Common myeloid progenitor, CD34-positive (primary cell): ENCODE measurements at places on chromosomes 11 and 22.

DNA sequence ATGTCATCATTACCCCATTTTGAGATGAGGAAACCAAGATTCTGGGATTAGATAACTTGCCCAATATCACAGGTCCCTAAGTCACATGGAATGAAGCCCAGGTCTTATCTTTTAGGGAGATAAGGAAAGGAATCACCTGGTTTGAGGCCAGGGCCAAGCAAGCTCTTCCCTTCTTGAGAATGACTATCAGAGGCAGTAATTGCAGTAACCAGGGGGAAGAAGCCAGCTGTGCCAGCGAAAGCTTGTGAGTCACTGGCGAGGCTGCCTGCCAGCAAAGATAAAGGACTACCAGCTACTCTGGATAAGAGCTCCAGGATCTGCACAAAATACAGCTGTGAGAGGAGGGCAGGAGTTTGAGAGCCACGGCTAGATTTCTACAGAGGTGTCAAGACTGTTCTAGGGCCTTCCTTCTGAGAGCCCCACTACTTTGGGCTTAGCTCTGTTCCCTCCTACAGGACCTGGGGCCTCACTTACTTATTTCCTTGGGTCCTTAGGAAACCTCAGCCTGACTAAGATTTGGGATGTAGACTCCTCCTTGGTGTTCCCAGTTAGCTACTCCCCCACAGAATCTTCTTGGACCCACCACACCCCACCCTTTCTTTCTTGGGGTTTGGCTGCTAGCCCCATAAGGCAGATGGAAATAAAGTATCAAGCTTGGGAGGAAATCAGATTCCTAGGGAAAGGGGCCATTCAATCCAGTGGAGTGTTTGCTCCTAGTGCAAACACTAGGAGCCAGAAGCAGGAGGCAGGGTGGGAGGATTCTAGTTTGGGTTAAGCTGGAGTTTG is 9.7 kb upstream of the CCKBR start:
- no peak overlapping the region for H3K27ac ChIP-seq
- H3K4me1 ChIP-seq, result no peaks in the 10 kb centered on the region
- peaks cover 2% of the 10 kb centered on the region for H3K27me3 ChIP-seq

DNA sequence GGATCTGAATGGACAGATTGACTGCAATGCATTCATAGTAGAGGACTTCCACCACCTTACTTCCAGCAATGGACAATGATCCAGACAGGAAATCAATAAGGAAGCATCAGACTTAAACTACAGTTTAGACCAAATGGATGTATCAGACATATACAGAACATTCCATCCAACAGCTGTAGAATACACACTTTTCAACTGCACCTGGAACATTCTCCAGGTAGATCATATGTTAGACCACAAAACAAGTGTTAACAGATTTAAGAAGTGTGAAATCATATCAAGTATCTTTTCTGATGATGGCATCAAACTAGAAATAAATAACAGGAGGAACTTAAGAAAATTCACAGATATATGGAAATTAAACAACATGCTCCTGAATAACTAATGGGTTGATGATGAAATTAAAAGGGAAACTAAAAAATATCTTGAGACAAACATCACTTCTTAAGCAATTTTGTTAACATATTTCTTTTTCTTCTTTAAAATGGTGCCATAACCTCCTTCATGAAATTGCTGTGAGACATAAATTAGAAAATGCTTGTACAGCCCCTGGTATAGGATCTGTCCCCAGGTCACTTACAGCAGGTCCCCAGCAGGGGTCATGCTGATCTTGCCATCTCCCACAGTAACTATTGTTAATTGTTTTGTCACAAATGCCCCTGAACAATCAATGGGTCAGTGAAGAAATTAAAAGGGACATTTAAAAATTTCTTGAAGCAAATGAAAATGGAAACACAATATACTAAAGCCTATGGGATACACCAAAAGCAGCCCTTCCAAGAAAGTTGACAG is 100.0 kb upstream of the OR4B1 start:
- H3K4me1 ChIP-seq, result no peaks in the 10 kb centered on the region
- no peak overlapping the region for H3K27ac ChIP-seq
- no peaks in the 10 kb centered on the region for H3K36me3 ChIP-seq
- H3K27me3 ChIP-seq, result no peaks in the 10 kb centered on the region
- no peak overlapping the region for H3K4me3 ChIP-seq

DNA sequence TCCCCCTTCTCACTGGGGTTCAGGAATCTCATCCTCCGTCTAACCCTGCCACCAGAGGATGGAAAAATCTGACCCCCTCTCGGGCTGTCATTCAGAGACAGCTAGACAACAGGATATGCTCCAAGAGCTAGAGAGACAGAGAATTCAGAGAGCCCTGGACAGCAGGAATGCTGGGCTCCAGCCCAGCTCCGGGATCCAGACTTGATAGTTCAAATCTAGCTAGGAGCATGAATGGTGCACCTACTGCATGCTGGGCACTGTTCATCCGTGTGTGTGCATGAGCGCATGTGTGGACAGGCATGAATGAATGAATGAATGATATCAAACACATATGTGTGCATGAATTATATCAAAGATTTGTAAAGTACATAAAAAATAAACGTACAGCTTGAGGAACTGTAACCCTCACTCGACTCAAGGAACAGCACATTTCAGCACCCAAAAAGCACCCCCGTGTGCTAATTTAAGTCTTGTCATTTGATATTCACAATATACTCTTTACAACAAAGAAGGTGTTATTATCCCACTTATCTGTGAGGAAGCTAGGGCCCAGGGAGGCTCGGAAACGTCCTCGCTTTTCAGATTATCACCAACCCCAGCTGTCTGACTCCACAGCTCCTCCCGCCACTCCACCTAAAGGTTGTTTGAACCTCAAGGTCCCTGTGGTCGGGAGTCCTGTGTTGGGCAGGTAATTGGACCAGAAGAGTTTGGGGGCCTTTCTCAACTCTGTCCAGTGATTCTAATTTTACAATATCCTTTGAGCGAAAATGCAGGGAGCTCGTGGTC is 640 bp upstream of the VSIG10L2 start:
- H3K4me3 ChIP-seq, result no peak overlapping the region
- H3K4me1 ChIP-seq, result no peaks in the 10 kb centered on the region

GRCh38 chr11:34507610-34508009 is 6.0 kb downstream of the ELF5 start:
- H3K4me3 ChIP-seq, result no peak overlapping the region
- DNase-seq, result no peak
- H3K27me3 ChIP-seq, result no peaks in the 10 kb centered on the region

GRCh38 chr22:21780259-21780658 is 44.7 kb upstream of the YPEL1 start:
- no peak overlapping the region for H3K27ac ChIP-seq
- H3K27me3 ChIP-seq, result no peaks in the 10 kb centered on the region
- no peak for DNase-seq
- H3K36me3 ChIP-seq, result peaks cover 45% of the 10 kb centered on the region
- no peaks in the 10 kb centered on the region for H3K4me1 ChIP-seq

GRCh38 chr11:11915625-11916024 is 73.9 kb downstream of the USP47 start:
- H3K27ac ChIP-seq, result no peak overlapping the region
- no peaks in the 10 kb centered on the region for H3K27me3 ChIP-seq
- peaks cover 7% of the 10 kb centered on the region for H3K36me3 ChIP-seq
- DNase-seq, result no peak
- H3K4me3 ChIP-seq, result no peak overlapping the region

DNA sequence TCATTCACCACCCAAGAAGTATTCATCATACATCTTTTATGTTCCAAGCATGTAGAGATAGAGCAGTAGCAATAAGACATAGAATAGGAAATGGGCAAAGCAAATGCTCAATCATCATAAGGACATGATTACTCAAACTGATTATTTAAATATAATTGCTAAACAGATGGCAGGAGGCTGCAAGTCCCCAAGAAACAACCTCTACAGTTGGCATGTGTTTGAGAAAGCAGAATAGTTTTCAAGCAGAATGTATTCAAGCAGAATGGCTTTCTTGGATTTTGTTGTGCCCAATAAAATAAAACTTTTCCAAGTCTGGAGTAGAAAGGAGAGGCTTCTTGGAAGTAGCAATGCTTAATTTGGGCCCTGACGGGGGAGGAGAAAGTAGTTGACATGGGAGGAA is 86.5 kb upstream of the SYN3 start:
- H3K27me3 ChIP-seq, result peaks cover 2% of the 10 kb centered on the region
- H3K4me1 ChIP-seq, result no peaks in the 10 kb centered on the region
- H3K4me3 ChIP-seq, result no peak overlapping the region
- no peak overlapping the region for H3K27ac ChIP-seq
- H3K36me3 ChIP-seq, result no peaks in the 10 kb centered on the region

DNA sequence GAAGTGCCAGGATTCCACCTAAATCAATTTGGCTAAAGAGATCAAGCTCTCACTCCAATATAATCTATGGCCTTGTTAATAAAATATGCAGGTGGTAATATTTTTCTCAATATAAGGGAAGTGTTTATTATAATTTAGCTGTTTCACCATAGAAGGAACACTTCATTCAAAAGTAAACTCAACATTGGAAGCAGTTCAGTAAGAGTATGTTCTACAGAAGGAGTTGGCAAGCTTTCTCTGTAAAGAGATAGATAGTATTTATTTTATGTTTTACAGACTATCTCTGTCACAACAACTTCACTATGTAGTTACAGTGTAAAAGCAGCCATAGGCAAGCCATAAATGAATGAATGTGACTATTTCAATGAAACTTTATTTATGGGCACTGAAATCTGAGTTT is 313.6 kb upstream of the ANO3 start:
- no peaks in the 10 kb centered on the region for H3K27me3 ChIP-seq
- no peaks in the 10 kb centered on the region for H3K4me1 ChIP-seq
- no peak overlapping the region for H3K27ac ChIP-seq
- no peaks in the 10 kb centered on the region for H3K36me3 ChIP-seq

GRCh38 chr11:114774599-114775361 is 96.5 kb downstream of the NXPE2 start:
- peaks cover 20% of the 10 kb centered on the region for H3K27me3 ChIP-seq
- no peaks in the 10 kb centered on the region for H3K4me1 ChIP-seq
- H3K36me3 ChIP-seq, result no peaks in the 10 kb centered on the region
- H3K27ac ChIP-seq, result no peak overlapping the region
- DNase-seq, result no peak

GRCh38 chr11:21205205-21205604 is 535.8 kb downstream of the NELL1 start:
- no peaks in the 10 kb centered on the region for H3K36me3 ChIP-seq
- H3K27me3 ChIP-seq, result no peaks in the 10 kb centered on the region
- DNase-seq, result no peak

- no peaks in the 10 kb centered on the region for H3K36me3 ChIP-seq
- H3K27me3 ChIP-seq, result no peaks in the 10 kb centered on the region
- no peak overlapping the region for H3K4me3 ChIP-seq
- DNase-seq, result no peak
- no peaks in the 10 kb centered on the region for H3K4me1 ChIP-seq
Measured at GRCh38 chr11:64121663-64122410, 44.1 kb downstream of the MACROD1 start.

DNA sequence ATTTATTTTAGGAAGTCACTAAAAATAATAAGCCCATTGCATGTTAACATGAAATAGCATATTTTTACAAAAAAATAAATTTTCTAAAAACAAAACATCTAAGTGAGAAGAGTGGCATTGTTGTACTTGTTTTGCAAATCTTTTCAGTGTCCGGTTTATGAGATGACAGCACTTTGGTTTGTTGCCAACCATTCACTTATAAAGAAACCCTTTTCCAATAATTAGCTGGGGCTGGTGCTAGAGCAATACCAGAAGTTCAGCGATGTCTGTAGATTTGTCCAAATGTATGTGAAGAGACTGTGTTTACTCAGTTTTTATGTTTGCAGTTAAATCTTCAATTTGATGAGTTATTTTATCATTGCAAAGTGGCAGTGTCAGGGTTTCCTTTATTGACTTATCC is 22.1 kb upstream of the KRTAP5-7 start:
- DNase-seq, result no peak
- no peaks in the 10 kb centered on the region for H3K4me1 ChIP-seq
- H3K4me3 ChIP-seq, result no peak overlapping the region
- no peak overlapping the region for H3K27ac ChIP-seq
- H3K27me3 ChIP-seq, result no peaks in the 10 kb centered on the region
- H3K36me3 ChIP-seq, result peaks cover 34% of the 10 kb centered on the region
